Stimulated activated CD4-positive, alpha-beta T cell treated with anti-CD3 and anti-CD28 coated beads, TNF-alpha, amount 100 ng/mL, for 24 hours (primary cell): ENCODE measurements at places on chromosomes 13 and 19.

GRCh38 chr19:45556835-45557234 is 27.8 kb downstream of the OPA3 start:
- DNase-seq, result no peak

GRCh38 chr19:35257113-35257461 is 8.3 kb downstream of the LSR start:
- DNase-seq, result no peak

- DNase-seq, result no peak
These were observed 361.6 kb downstream of the DLEU7 start for GRCh38 chr13:50481936-50482335.

GRCh38 chr19:911197-912033 is 1.6 kb downstream of the R3HDM4 start:
- no peak for DNase-seq

DNA sequence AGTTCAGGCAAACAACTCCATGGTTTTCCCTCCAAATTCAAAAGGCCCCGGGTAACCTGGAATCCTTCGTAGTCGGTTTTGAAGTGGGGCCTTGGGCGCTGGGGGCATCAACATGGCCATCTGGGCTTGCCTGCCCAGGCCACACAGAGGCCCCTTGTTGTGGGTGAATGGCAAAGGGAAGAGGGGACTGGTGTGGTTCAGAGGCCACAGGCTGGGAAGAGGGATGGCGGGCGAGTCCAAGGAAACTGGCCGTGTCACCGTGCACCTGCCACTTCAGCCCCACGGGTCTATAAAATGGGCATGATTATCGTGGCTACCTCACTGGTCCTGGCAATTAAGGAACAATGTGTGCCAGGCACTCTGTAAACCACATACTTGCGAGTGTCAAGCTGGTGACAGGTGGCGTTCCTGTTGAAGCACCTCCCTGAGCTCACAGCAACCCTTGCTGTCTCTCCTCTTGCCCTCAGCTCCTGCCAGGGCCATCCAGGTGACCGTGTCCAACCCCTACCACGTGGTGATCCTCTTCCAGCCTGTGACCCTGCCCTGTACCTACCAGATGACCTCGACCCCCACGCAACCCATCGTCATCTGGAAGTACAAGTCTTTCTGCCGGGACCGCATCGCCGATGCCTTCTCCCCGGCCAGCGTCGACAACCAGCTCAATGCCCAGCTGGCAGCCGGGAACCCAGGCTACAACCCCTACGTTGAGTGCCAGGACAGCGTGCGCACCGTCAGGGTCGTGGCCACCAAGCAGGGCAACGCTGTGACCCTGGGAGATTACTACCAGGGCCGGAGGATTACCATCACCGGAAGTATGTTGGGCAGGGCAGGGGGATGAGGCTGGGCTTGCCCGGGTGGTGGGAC is 1.3 kb downstream of the LSR start:
- DNase-seq, result no peak

DNA sequence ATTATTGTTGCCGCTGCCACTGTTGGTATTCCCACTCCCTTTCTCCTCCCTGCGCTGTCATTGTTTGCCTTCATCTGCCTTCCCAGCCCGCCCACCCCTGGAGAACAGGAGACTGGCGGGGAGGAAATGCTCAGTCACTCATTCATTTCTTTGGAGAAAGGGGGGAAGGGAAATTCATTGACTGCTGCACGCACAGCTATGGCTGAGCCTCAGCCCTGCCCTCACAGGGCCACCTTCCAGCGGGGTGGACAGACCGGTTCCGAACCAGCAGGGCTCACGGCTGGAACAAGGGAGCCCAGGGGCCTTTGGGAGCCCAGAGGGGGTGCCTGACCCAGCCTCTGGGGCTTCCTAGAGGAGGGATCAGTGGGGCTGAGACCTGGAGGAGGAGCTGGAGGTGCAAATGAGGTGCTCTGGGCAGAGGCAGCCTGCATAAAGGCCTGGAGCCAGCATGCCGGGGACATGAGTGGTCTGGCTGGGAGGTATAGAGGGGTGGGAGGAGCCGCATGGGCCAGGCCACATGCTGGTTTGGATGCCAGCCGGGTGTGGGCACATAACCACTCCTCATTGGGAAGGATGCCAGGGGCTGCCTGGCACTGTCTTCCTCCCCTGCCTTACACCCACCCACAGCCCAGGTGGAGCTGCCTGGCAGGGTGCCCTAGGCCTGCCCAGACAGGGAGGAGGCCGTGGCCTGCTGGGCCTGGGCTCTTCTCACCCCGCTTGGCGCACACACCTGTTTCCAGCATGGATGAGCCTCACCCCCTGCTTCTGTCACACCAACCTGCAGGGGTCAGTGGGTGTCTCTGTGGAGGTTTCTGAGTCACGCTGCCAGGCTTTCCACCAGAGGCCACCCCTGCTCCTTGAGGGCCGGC is 26.8 kb downstream of the PPP5C start:
- no peak for DNase-seq

DNA sequence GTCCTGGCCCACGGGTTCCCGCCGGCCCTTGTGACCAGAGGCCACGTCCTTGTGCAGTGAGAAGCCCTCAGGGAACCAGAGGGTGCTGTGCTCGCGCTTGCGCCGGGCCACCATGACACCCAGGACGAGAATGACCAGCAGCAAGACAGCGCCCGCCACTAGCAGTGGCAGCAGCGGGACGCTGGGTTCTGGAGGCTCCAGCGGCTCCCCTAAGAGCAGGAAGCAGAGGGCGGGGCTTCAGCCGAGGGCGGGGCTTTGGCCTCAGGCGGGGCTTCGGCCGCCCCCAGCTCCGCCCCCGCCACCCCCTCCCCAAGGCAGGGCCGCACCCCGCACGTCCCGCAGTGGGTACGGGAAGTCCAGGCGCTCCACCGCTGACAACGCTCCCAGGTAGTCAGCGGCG is 30.4 kb downstream of the NOTCH3 start:
- DNase-seq, result no peak

DNA sequence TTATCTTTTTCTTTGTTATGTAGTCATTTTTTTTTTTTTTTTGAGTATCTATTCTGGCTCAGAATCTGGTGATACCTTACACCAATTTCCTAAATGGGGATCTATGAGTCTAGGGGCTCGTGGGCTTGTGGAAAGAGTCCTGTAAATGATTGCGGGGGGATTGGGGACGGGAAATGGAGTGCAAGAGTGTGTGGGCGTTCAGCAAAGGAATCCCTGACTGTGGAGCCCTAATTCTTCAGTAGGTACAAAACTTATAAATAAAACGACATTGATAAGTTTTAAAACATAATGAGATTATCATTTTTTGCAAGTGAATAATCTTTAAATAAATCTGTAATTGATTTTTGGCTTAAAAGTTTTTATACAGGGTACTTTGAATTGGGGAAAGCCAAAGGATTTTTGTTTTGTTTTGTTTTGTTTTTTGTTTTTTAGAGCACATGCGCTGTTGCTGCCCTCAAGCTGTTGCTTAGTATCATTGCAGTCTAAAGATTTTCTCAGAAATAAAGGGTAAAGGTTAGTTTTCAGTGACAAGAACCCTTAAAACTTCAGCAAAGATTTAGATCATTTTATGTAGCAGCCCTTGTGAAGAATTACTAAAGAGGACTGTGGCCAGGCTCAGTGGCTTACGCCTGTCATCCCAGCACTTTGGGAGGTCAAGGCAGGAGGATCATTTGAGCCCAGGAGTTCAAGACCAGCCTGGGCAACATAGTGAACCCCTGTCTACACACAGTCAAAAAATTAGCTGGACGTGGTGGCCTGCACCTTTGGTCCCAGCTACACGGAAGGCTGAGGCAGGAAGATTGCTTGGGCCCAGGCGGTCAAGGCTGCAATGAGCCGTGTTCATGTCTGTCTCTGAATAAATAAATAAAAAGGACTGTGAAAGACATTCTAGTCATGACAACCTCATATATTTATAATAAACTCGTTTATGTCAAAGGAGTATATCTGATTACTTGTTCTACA is 1.7 kb downstream of the ERCC5 start:
- DNase-seq, result no peak
